ENCODE measurements at places on chromosomes 7 and 10.

GRCh38 chr7:151005566-151005965 lies 14.7 kb downstream of the NOS3 start:
- DNase-seq, result no peak

- DNase-seq, result no peak
Observed at GRCh38 chr7:120609136-120609753, 248.7 kb downstream of the TSPAN12 start.

DNA sequence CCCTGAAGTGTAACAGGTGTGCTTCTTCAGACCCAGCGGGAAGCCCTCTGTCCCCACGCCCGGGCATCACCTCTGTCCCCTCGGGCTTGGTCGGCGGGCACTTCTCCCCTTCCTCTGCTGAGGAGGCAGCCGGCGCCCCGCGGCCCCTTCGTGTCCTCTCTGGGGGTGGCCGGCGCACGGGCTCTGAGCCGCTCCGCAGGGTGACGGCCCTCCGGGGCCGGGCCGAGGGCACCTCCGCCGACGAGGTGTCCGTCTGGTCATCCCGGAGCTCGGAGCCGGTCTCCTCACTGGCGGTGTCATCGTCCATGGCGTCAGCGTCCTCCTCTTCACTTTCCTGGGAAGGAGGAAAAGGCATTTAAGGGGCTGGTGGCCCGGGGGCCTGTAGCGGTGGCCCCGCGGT lies 239.0 kb downstream of the SFMBT2 start:
- no peak for DNase-seq

DNA sequence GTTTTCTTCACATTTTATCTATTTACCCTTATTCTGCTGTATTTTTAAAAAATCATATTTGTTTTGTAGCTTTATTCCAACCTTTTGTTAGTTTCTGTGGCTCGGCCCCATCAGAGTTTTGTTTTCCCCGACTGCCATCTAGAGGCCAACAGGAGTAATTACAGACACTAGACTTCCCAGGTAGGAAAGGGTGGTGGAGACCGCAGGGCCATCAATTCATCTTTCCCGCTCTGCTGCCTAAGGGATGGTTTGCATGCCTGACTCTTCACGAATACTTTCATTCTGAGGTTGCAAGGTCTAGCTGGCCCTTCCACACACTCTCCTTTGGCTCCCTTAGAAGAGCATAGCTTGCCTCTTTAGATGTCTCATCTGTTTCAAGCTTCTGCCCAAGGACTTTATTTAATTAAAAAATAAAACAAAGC lies 38.3 kb downstream of the LYZL2 start:
- peak; percentile 67 for DNase-seq

GRCh38 chr7:50367570-50367969 lies 63.1 kb downstream of the IKZF1 start:
- no peak for DNase-seq

DNA sequence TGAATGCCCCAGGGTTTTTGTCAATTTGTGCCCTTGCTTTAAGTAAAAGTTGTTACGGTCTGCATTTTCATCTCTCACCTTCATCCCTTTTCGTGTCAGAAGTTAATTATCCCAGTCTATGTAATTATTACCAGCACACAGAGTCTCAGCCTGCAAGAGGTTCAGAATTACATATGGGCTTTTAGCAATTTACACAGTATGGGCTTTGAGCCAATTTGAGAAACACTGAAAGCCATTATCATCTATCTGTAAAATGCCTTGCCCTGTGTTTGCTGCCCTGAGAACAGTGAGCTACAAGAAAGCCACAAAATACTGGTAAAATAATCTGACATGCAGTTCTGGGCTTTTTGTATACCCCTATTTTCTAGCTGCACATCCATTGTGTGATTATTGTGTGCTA lies 125.6 kb upstream of the STEAP4 start:
- DNase-seq, result no peak

GRCh38 chr7:98826387-98826786 lies 43.4 kb downstream of the TMEM130 start:
- no peak for DNase-seq

DNA sequence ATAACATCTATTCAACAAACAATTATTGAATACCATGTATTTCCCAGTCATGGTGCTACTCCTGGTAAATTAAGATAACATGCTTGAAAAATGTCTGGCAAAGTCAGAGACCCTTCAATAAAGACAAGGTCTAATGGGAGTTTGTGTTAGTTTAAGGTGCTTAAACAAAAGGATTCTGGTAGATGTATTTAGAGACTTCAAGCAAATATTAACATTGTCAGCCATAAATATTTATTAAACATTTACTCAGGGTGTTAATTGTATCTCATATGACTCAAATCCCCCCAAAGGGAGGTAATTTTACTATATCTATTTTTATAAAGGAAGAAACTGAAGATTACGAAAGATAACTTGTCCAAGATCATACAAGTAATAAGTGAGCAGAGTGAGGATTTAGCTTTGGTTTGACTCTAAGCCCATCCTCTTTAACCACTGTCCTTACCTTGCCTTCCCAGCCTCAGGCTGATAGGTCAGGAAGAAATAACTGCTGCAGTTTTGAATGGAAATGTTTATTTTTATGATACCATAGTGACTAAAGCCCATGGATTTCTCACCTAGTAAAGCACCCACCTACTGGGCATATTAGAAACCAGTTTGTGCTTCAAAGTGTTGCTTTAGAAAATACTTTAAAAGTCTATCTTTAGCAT lies 215.4 kb downstream of the COBL start:
- no peak for DNase-seq

GRCh38 chr10:14309593-14309992 lies 21.1 kb downstream of the FRMD4A start:
- no peak for DNase-seq

- DNase-seq, result no peak
Observed at GRCh38 chr7:84248267-84248666, 53.7 kb upstream of the SEMA3A start.

DNA sequence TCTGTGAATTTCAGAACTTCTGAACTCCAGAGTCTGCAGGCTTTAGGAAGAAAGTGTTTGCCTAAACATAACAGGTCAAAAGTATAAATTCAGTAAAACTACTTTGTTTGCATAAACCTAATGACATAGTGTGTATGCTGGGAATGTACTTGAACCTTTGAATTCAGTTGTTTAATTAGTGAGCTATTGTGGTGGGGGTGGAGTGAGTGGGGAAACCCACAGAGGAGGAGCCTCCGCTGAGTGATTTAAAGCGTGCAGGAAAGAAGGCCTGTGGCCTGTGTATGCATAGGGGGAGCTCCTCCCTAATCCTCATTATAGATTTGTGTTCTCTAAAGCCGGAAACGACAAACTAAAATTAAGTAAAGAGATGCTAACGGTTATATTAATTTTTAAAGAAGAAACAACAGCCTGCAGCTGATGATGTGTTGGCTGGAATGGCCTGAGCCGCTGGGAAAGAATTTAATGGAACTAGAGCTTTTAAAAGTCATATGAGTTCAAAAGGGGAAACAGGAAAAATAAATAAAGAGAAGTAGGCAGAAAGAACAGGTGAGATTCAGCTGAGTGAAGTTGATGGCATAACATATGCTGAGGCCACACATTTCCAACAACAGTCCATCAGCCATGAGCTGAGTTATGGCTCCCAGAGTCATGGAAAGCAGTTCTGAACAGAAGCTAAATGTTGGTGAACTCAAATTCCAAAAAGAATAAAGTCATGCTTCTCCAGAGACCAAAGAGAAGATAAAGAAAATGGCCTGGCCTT lies 595.0 kb downstream of the GRM8 start:
- DNase-seq, result no peak

GRCh38 chr10:22319547-22319979 lies 1.3 kb upstream of the BMI1 start:
- DNase-seq, result no peak

DNA sequence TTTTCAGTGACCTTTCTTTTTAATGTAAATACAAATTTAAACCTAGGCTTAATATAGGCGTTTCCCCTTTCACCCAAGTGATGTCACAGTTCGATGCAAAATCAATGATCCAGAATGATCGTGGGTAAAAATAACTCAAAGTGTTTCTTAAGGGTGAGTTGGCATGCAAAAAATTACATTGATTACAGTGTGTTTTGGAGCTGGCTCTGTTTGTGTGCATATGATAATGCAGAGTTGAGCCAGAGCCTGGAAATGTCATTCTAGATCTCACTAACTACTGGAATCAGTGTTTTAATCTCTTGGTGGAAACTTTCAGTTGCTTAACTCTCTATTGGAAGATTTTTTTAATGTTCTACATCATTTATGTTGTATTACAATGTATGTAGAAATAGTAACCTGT lies 72.5 kb upstream of the MXI1 start:
- DNase-seq, result no peak

- no peak for DNase-seq
Observed at GRCh38 chr10:105063796-105064195, 422.7 kb downstream of the SORCS3 start.

Measured in CD4-positive, alpha-beta T cell treated with Interleukin-12 subunit alpha and Interleukin-12 subunit beta, for 1 hour (primary cell).